Spinal cord (tissue), 10 donors: ENCODE measurements at places on chromosomes 4 and X.

DNA sequence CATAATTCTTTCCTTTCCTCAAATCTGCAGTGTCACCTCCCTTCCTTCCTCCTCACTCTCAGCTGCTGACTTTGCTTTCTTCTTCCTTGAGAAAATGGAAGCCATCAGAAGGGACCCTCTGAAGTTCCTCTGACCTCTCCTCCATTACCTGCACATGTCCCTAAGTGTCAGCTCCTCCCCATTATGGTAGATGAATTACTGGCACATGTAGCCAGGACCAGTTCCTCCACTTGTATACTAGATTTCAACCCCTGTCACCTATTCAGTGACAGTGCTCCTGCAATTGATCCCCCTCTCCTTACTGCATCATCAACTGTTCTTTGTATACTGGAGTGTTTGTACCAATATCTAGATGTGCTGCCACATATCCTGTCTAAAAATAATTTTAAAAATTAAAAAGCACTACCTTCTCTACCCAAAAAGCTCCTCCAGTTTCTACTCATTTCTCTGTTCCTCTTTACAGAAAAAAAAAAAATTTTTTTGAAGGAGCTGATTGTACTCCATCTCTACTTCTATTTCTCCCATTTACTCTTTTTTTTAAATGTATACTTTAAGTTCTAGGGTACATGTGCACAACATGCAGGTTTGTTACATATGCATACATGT is 78.6 kb downstream of the CLCN5 start:
- DNase-seq = no peak

GRCh38 chr4:8939840-8940742 is 68.5 kb upstream of the HMX1 start:
- DNase-seq = no peak

GRCh38 chr4:7227008-7227407 is 34.7 kb downstream of the SORCS2 start:
- no peak for DNase-seq

GRCh38 chr4:48033825-48034413 is 17.3 kb downstream of the NIPAL1 start:
- no peak for DNase-seq

DNA sequence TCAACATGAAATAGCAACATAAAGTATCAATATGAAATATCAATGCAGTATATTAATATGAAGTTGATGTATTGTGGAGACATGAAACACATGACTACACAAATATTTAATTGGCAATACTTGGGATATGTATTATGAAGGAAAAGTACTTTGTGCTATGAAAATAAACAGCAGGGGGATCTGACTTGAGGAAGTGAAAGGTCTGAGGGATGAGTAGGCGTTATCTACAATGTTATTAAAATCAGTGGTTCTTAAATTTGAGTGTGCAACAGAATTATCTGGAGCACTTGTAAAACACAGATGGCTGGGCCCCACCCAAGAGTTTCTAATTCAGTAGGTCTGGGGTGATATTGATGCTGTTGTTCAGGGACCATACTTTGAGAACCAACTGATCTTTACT is 27.4 kb upstream of the ARX start:
- DNase-seq = no peak

- DNase-seq = no peak
Observed at GRCh38 chr4:184688447-184688846, 38.9 kb downstream of the PRIMPOL start.

- no peak for DNase-seq
Observed at GRCh38 chr4:183773790-183774189, 114.7 kb downstream of the TRAPPC11 start.

DNA sequence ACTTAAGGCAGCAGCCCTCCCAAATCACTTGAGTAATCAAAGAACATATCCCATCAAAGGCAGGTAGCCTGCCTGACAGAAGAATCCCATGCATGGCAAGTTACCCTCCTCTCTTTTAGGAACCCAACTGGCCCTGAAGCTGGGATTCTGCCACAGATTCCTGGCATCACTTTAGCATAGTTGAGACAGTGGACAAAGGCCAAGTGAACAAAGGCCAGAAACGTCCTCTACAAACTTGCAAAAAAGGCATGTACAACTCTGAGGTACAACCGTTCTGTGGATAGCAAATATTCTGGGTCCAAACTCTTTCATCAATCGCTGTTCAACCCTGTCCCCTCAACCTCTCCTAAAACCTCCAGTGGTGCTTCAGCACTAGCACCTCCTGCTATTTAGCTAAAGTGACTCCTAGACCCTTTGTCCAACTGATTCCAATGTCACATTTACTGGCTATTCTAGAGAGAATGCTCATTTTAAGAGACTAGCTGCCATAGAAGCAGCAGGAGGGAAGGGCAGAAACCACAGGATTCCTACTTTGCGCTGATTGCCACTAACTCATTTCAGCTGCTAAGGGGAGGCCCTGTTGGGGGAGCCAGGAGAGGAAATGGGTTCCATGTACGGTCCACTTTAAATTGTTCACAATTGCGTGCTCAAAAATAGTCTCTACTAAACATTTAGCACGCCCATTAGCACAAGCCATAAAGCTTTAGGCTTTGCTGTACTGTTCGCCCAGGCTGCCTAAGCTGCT is 105.9 kb downstream of the SHROOM4 start:
- DNase-seq = peak; percentile 40

GRCh38 chrX:129654652-129655546 is at the start of gene APLN:
Gene APLN (minus strand): TSS chrX:129654956. CDS start chrX:129654630, 326 bp downstream.
- peak; percentile 48 for DNase-seq

GRCh38 chr4:150367326-150367725 is 214.6 kb upstream of the MAB21L2 start:
- no peak for DNase-seq

GRCh38 chrX:153582896-153583295 is 16.0 kb downstream of the CCNQ start:
- no peak for DNase-seq

DNA sequence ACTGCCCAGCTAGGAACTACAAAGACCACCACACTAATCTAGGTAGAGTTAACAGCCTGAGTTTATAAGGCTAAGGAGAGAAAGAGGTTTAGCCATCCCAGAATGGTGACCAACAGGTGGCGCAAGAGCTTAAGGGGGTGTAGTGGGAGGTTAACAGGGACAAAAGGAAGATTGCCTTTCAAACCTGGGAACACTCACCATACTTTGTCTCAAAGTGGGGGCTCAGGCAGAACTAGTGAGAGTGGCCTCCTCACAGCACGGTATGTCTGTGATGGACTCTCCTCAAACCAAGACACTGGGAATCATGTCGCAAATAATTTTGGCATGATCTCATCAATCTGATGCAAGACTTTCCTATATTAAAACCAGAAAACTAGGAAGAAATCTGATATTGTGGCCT is 23.4 kb downstream of the CCNI start:
- DNase-seq = no peak

GRCh38 chr4:153618833-153619232 is 65.2 kb upstream of the TLR2 start:
- DNase-seq = no peak

GRCh38 chr4:2266181-2266580 is 4.3 kb upstream of the MXD4 start:
- no peak for DNase-seq

- DNase-seq = no peak
Observed at GRCh38 chr4:186003746-186004145, 65.2 kb upstream of the TLR3 start.

GRCh38 chr4:139599594-139600374 is 43.8 kb upstream of the SETD7 start:
- DNase-seq = no peak

GRCh38 chr4:23166407-23166806 is 473.7 kb downstream of the GBA3 start:
- DNase-seq = no peak

DNA sequence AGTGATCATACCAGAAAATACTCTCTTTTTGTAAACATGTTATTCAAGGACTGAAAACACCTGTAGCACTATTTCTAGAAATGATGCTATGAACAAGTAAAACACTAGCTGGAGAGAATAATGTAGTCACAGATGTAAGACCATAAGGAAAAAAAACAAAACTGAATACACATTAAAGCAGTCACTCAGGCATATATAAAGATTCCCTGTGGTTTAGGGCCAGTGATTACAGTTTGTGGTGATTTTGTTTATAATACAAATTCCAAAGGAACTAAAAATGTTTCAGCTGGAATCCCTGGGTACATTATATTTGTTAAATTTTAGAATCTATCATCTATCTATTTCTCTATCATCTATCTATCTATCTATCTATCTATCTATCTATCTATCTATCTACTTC is 777.8 kb upstream of the FRG1 start:
- DNase-seq = no peak

- DNase-seq = no peak
Observed at GRCh38 chr4:111274486-111274885, 651.6 kb upstream of the PITX2 start.

GRCh38 chr4:183633476-183634400 is 25.2 kb downstream of the RWDD4 start:
- DNase-seq = no peak

DNA sequence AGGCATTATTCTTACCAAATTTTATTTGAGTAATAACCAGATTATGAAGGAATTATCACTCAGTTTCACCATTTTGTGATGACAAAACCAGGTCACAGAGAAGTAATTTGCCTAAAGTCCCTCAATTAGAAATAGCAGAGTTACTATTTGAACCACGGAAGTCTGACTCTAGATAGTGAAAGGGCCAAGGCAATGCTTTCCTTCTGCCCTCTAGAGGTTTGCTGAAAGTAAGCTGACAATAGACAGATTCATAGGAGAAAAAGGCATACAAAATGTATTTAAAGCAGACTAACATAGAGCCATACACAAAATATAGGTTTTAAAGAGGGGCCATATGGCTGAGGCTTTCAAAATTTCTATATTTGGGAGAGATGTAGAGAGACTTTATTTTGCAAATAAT is 43.1 kb downstream of the CXXC4 start:
- DNase-seq = no peak

GRCh38 chr4:113468165-113469022 is 293.1 kb downstream of the CAMK2D start:
- peak; percentile 31 for DNase-seq

- DNase-seq = no peak
Observed at GRCh38 chr4:76616526-76616925, 181.5 kb downstream of the SHROOM3 start.

- DNase-seq = peak; percentile 22
Observed at GRCh38 chrX:27336466-27337091, 126.6 kb downstream of the PPP4R3C start.

GRCh38 chr4:176469546-176469945 is 149.8 kb downstream of the SPCS3 start:
- DNase-seq = no peak

DNA sequence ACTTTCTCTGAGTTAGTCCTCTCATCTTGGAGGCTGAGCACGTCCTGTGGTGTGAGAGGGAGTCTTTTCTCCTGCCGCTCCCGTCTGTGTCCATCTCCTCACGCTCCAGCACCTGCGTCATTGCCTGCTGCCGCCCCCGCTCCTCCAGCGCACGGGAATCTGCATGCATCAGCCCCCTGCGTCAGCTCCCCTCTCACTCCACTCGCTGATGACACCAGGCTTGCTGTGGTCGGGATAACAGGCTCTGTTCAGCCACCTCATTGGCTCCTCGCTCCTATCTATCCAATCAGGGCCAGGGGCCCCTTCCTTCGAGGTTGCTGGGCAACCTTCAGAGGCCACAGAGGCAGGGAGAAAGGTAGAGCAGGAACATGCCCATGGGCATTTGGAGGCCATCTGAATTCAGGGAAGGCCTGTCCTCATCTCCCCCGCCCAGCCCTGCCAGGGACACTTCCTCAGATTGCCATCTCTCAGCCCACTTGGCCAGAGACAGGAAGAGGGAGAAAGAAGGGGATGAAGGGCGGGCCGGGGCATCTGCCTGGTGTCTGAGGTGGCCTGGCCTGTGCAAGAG is 9.3 kb downstream of the ZNF185 start:
- DNase-seq = peak; percentile 30

- no peak for DNase-seq
Observed at GRCh38 chrX:6990552-6991193, 156.8 kb upstream of the STS start.
